ENCODE measurements at places on chromosomes 3 and 15.

GRCh38 chr3:123377243-123377740 is 71.6 kb downstream of the ADCY5 start:
- no peak for DNase-seq

DNA sequence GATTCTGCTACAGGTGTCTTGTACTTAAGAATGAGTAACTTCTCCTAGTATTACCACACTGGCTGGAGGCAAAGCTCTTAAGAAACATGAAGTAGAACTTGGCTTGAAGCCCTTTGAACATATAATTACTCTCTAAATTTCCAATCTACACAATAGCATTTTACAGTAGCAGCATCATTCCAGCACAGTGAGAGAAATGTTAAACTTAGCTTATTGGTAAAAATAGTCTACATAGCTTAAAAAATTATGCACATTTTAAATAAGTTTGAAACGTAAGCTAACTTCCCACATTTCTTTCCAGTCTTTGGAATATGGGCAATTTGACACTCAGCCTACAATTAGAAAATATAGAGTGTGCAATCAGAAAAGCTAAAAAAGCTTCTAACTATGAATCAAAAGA is 32.8 kb upstream of the TOP2B start:
- DNase-seq, result no peak

DNA sequence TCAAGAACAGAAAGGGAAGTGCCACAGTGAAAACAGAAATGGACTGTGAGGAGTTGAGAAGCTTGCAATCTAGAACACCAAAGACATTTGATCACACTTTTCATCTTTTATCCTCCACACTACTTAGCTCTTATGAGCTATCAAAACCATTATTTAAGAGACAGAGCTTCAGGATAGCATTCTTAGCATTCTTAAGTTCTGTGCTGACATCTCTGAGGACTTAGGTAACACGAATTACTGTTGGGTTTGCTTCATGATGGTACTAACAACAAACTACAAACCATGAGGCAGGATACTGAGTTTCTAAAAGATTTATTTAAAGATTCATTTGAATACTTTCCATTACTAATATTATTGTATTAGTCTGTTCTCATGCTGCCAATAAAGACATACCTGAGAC is 1038.6 kb downstream of the TUSC7 start:
- DNase-seq, result no peak

- no peak for DNase-seq
Measured at GRCh38 chr3:130925628-130926027, 31.7 kb downstream of the ATP2C1 start.

DNA sequence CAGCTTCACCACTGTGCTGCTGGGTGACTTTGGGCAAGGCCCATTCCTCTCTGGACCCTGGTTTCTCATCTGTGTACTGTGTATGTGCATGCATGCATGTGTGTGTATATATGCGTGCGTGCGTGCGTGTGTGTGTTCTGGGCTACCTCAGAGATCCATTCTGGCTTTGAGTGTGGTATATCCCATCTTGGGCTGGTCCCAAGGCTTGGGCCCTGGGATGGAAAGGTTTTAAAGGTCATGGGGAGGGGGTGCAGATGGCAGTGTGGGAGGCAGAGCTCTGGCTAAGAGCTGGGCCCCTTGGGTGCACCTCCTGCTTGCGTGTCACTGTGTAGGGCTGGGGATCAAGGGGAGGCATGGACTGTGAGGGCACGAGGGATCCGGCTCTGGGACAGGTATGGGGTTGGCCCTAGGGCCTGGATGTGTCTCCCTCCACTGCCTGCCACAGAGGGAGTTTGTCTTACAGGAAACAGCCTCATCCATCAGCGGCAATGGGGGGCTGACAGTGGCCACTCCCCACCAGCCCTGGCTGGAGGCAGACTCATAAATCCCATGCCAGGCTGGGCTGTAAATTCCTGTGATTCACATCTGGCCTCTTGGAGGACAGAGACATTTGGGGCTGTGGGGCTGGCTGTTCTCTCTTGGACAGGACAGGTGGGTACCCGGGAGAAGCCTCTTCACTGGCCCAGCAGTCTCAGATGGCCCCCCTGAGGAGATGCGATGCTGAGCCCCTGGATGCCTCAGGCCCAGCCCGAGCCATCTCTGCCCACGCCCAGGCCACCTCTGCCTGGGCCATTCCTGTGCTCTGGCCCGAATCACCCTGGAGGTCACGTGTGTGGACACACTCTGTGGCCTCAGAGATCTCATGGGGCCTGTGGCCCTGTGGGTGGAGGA is 21.4 kb upstream of the CSPG4 start:
- no peak for DNase-seq

DNA sequence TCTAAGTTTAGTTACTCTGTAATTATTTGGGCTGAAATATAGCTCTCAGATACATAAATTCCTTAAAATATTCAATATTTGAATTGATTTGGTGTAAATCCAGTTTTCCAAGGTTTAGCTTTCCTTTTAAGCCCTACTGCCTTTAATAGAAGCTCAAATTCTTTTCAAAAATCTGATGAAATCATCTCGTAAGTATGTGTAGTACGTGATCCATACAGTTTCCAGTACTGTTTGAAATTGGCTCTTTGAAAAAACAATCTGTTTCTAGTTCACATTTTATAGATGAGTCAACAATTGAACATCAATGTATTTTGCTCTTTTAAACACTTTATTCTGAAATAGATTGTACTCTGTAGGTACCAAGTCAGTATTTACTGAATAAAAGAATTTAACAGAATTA is 84.2 kb downstream of the LRRC49 start:
- DNase-seq, result no peak

GRCh38 chr3:150449169-150449721 is 41.1 kb downstream of the TSC22D2 start:
- no peak for DNase-seq

- DNase-seq, result no peak
Measured at GRCh38 chr3:32948625-32949445, 2.6 kb upstream of the CCR4 start.

- no peak for DNase-seq
Measured at GRCh38 chr3:880371-880770, 212.5 kb upstream of the CNTN6 start.

DNA sequence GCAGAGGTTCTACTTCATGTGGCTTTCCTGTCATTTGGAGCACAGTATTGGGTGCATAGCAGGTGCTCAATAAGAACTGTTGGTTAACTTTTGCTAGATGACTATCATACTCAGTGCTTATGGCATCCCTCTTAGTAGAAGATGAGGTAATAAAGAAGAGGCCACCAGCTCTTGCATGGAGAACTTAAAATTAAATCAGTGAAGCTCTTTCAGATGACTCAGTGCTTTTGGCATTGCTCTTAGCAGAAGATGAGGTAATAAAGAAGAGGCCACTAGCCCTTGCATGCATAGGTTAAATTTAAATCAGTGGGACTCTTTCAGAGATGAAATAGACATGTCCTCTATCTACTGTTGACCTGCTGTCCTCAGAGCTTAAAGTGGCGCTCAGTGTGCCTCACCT is 109.4 kb upstream of the FGF7 start:
- DNase-seq, result no peak

GRCh38 chr3:126979046-126979628 is 3.8 kb upstream of the PLXNA1 start:
- no peak for DNase-seq

GRCh38 chr3:37443363-37444035 is 269.1 kb upstream of the LRRFIP2 start:
- no peak for DNase-seq

- no peak for DNase-seq
Measured at GRCh38 chr3:177746337-177746933, 549.2 kb upstream of the TBL1XR1 start.

DNA sequence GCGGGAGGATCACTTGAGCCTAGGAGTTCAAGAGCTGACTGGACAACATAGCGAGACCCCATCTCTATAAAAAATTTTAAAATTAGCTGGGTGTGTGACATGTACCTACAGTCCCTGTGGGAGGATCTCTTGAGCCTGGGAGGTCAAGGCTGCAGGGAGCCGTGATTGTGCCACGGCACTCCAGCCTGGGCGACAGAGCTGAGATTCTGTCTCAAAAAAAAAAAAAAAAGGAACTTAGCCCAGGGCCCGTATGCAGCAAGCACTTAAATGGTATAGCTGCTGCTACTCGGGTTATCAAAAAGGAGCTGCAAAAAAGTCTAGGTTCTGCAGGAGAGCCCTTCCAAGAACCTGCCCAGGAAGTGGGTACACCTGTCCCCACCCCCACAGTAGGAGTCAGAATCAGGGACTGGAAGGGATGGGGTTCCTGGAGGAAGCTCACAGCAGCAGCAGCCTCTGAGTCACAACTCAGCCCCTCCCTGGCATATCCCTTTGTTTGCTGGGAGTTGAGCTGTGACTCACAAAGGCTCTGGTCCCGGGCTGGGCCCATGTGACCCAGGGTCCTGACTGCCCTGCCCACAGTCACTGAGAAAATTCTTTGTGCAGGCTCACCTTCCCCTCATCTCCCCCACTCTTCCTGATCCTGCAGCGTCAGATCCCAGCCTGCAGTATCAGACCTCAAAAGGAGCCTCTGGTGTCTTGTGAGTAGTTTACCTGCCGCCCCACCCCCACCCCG is at the start of gene SPATA12:
Gene SPATA12, plus strand, starts transcription at position 576 of the 733 bp plus-strand sequence. CDS start 13,031 bp downstream, outside the sequence.
- DNase-seq, result peak; percentile 72

DNA sequence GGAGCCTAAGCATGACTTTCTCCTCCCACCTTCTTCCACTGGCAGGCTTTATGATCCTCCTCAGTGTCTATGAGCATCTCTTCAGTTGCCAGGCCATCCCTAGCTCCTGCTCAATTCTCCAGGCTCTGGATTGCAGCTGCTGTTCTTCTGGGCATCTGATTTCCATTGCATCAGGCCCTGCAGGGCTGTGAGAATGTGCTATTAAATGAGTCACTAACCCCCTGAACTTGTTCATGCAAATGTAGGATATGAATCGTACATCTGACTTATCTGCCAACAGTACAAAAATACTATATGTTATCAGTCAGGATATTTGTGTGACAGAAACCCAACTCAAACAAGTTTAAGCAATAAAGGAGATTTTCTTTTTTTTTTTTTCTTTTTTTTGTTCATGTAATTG is 11.9 kb downstream of the GPR176 start:
- DNase-seq, result no peak

- peak; percentile 17 for DNase-seq
Measured at GRCh38 chr15:42226648-42227047, 18.5 kb upstream of the VPS39 start.

GRCh38 chr3:10025205-10026083 is 793 bp upstream of the FANCD2 start:
- no peak for DNase-seq

GRCh38 chr15:90844696-90845095 is 23.7 kb upstream of the FURIN start:
- DNase-seq, result no peak

- no peak for DNase-seq
Measured at GRCh38 chr3:50331364-50331907, 3.4 kb upstream of the TUSC2 start.

- no peak for DNase-seq
Measured at GRCh38 chr3:634511-634910, 437.9 kb downstream of the CHL1 start.

DNA sequence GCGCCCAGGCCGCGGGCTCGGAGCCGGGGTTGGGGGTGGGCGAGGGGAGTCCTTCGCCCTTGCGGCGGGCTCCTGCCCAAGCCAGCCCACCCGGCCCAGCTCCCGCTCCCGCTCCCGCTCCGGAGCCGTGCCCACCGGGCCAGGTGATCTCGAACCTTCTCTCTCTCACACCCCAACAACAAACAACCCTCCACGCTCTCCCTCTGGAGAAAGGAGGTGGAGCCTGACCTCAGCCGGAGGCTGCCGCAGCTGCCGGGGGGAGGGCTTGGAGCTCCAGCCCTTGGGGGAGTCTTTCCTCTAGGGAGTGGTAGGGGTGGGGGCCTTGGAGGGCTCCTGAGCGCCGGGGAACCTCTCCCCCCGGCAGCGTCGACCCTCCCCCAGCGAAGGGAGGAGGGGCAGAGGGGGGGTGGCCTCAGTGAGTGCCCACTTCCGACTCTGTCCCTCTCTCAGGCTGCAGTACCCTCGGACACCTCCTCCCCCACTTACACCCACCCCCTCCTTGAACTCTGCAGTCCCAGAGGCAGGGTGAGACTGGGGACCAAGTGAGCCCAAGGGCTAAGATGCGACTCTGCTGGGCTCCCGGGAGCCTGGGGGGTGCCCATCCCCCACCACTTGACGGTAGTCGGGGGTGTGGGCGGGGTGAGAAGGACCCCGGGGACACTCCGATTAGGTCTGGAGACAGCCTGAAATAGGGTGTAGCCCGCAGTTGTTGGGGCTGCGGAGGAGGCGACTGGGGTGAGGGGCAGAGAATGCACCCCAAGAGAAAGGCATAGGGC is 4.4 kb upstream of the BAHD1 start:
- DNase-seq, result peak; percentile 76

GRCh38 chr3:131972091-131972490 is 62.7 kb downstream of the CPNE4 start:
- no peak for DNase-seq

GRCh38 chr3:135147657-135148056 is 352.6 kb downstream of the EPHB1 start:
- no peak for DNase-seq

GRCh38 chr15:82018201-82018600 is 27.6 kb downstream of the MEX3B start:
- no peak for DNase-seq

GRCh38 chr15:56168394-56168793 is 75.3 kb downstream of the RFX7 start:
- DNase-seq, result no peak

GRCh38 chr15:81155375-81156218 is 21.5 kb downstream of the CFAP161 start:
- peak; percentile 39 for DNase-seq

DNA sequence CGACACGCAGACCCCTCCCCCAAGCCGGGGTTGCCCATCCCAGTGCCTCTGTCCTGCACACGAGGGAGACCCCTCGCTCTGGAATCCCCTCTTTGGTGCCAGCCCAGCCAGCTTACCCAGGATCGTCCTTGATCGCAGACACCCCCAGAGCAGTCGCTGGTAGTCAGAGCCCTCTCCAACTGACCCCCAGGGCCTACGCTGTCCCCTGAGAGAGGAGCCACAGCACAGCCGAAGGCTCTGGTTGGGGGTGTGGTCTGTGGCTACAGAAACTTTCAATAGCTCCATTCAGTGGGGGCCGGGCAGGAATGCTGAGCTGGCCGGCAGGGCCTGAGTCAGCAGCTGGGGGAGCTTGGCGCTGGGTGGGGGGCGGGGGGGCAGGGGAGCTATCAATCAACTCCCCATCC is at the start of gene LCTL:
Gene LCTL, minus strand, starts transcription at position 258 of the 404 bp plus-strand sequence. CDS start 633 bp downstream, outside the sequence.
- peak; percentile 13 for DNase-seq

GRCh38 chr3:149608987-149609386 is 48.8 kb downstream of the WWTR1 start:
- DNase-seq, result no peak

GRCh38 chr3:180934638-180935037 is 22.2 kb downstream of the FXR1 start:
- no peak for DNase-seq

GRCh38 chr3:78497767-78498166 is 1270.0 kb downstream of the ROBO1 start:
- DNase-seq, result no peak

DNA sequence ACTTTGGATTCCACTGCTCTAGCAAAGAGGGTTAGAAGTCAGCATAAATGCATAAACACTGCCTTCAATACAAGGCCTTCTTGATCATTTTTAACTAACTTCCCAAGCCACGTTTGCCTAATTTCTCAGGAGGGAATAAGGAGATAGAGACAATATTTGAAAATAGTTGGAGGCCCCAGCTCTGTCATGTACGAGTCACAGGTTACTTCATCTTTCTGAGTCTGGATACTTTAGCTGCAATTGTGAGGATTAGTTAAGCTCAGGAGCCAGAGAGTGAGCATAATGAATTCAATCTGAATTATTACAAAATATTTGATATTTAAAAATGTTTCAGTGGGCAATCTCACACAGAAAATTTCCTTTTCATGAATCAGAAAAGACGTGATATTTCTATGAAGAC is 298.9 kb downstream of the SHOX2 start:
- no peak for DNase-seq

GRCh38 chr15:58951388-58952007 is 18.0 kb upstream of the SLTM start:
- DNase-seq, result no peak
